ENCODE measurements at places on chromosomes 5 and 9.
A peak's percentile ranks its signal among the peaks of the same experiment; 100 is the strongest.

DNA sequence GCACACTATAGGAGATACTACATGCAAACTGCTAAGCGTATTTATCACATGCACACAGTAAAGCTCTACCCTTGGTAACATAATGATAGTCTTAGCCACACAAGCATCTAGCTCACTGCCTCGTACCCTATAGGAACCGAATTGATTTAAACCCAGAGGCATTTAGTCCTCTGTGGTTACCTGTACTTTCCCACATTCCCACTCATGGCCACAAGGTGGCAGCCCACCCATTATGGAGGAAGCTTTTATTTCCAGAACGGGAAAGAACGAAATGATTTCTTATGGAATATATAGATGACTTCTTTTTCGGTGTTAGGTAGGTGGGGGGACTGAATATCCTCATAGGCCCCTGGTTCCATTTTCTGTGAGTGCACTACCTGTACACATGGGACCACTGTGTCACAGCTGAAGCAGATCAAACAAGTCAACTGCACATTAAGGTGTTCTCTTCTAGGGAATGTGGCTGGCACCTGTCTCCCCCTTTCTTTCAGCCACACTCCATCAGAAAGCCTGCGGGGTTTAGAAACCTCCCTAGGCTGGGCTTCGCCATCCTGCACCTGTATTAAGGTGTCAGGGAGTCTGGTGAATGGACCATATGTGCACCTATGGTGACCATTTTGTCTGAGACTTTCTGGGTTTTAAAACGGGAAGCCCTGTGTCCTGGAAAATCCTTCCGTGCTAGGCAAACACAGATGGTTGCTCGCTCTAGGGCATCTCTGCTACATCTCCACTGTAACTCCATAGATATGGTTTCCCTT is 313.2 kb downstream of the SLIT3 start:
- DNase-seq: peak; percentile 88

DNA sequence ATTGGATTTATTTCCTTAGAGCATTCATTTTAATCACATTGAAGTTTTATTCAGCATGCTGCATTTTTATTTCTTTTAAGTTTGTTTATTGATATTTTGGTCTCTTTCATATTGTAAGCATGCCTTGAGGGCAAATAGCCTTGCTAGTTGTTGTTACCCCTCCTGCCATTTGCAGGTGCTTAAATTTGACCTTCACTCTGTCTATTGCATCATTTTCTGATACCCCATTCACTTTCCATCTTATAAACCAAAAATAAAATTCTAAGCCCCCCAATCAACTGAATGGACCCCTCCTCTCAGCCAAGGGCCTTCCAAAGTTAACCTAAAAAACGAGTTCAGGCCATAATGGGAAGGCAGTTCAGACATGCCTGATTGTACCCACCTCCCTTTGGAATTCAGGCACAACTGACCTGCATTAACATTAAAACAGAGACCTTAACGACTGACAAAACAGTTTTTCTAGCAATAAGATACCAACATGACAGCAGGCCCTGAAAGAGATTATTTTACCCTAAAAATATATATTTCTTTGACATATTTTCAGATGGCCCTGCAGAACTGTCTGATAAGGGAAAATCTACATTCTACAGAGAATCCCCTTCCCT is 32.1 kb downstream of the TARS1 start:
- DNase-seq: no peak

DNA sequence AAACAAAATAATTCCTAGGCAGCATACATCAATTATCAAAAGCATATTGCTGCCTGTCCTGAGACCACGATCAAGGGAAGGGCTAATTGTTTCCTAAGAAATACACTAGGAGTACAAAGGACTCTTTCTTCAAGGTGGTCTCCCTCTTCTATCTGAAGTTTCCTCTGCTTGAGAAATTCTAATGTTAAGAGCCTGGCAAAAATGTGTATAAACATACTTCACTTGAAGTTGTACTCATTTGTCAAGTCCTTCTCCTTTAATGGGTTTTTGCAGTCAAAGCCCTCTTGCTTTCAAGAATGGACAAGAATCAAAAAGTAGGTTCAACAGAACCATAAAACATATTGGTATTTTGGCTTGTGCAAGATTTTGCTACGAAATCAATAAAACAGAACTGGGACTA is 31.1 kb downstream of the UBTD2 start:
- DNase-seq: no peak

- DNase-seq: no peak
These were observed 10.8 kb downstream of the NACC2 start for GRCh38 chr9:136084063-136084944.

- DNase-seq: no peak
These were observed 9.2 kb downstream of the PTPN3 start for GRCh38 chr9:109488791-109489492.

DNA sequence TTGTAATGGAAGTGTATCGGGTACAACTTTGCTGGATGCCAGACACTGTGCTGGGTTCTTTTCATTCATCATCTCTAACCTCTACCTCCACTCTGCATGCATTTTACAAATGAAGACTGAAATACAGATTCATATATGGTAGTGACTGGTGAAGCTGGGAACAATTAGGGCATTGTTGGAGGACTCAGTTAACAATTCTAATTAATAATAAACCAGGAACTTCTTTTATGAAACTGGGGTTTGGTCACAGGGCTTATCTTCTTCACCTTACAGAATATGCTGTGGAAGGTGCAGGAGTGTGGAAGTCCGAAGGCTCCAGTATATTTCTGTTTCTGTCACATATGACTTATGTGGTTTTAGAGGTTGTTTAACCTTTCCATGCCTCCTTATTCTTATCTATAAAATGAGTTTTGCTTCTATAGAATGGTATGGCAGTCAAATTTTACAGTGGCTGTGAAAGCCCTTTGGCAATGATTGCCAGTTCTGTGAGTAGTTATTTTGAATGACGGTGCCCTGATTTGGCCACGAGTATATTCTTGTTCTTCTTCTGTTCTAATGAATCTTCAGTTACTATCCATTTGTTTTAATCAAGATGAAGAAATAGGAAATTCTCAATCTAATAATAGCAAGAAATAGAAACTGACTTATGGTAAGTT is 284.7 kb downstream of the GABRB2 start:
- no peak for DNase-seq

GRCh38 chr5:147530530-147531389 is 20.9 kb upstream of the DPYSL3 start:
- DNase-seq: no peak

- DNase-seq: no peak
These were observed 398.9 kb downstream of the ACTL7B start for GRCh38 chr9:108456903-108457302.

- DNase-seq: no peak
These were observed 19.3 kb downstream of the KYAT1 start for GRCh38 chr9:128862401-128862851.

DNA sequence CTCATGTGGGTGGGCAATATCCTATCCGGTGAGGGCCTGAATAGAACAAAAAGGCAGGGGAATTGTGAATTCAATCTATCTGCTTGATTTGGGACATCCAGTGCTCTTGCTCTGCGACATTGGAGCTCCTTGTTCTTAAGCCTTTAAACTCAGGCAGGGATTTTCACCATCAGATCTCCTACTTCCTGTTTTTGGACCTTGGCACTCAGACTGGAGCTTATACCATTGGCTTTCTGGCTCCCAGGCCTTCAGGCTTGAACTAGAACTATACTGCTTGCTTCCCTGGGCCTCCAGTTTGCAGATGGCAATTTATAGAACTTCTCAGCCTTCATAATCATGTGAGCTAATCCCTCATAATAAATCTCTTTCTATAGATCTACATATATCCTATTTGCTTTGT is 134.3 kb upstream of the CLINT1 start:
- no peak for DNase-seq

- no peak for DNase-seq
These were observed 209.2 kb upstream of the KLF4 start for GRCh38 chr9:107698779-107699178.

DNA sequence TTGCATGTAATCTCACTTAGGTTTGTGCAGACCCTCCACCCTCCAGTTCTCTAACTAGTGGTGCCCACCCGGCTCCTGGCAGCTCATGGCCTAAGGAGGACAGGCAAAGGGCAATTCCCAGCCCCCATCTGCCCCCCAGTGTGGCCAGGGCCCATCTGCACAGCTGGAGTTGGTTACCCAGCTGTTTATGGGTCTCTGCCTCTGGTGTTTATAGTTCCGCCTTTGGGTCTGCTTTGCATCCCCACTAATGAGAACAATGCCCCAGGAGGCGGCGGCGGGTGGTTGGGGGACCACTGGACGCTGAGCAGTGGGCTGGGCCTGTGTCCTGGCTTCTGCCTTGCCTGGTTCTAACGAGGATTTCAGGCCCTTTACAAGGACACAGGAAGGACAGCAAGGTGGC is 62.4 kb downstream of the NDST1 start:
- no peak for DNase-seq

DNA sequence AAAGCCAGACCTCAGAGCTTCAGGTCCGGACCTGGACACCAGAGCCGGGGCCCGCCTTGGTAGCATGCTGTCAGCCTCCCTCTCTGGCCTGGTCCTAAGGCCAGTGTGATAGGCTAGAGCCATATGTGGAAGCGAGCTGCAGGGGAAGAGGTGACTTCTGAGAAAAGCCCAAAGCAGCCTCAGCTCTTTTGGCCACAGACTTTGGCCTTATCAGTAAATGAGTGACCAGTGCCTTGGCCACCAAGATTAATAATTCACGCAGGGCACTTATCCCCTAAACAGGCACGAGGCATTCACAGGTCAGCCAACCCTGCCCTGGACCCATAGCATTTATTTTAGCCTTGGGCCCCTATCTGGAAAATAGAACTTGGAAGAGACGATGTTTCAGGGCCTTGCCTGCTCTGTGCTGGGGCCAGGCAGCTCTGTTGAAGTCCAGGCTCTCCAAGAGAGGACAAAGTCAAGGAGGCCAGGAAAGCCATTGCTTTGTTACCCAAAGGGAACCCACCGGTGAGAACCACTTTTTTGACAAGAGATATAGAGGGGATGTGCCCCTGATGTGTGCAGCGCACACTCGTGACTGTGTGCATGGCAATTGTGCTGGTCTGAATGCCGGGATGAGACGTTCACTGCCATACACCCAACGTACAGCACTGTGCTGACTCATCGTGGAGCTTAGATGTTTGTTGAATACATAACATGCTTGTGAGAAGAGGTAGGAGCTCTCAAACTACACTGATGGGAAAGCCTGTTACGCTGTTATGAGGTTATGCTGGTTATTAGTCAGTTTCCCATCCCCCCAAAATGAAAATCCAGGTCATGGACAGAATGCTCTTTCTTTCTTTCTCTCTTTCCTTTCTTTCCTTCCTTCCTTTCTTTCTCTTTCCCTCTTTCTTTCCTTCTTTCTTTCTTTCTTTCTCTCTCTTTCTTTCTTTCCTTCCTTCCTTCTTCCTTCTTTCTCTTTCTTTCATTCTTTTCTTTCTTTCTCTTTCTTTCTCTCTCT is 5.0 kb upstream of the SLC34A1 start:
- DNase-seq: no peak

- DNase-seq: no peak
These were observed 268.2 kb downstream of the MLLT3 start for GRCh38 chr9:20353931-20354652.

DNA sequence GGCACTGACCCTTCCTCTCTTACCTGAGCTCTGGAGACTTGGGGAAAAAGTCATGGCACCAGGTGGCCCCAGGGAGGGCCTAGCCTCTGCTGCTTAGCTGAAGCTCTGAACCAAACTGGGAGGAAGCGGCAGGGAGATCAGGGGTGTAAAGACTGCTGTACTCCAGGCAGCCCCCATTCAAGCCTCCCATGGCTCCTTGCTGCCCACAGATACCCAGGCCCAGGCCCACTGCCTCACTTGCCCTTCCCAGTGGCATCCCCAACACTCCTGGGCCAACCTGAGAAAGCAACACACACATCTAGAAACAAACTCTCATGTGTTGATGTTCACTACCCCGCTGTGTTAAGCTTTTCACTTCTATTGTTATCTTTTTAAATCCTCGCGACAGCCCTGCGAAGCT is 151.6 kb downstream of the C5orf15 start:
- no peak for DNase-seq

DNA sequence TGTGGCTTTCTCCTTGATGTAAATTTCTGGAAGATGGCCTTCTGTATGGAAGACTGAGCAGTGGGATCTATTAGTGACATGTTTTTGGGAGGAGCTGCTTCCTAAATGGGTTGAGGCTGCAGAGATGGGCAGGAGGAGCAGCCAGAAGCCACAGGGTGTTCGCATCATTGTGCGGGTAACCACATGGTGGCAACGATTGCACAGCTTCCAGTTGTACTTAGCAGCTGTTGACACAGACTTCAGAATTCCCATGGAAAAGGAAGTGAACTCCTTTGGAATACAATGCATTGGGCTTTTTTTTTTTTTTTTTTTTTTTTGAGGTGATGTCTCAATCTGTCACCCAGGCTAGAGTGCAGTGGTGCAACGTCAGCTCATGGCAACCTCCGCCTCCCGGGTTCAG is 297.3 kb downstream of the NR3C1 start:
- DNase-seq: peak; percentile 35

DNA sequence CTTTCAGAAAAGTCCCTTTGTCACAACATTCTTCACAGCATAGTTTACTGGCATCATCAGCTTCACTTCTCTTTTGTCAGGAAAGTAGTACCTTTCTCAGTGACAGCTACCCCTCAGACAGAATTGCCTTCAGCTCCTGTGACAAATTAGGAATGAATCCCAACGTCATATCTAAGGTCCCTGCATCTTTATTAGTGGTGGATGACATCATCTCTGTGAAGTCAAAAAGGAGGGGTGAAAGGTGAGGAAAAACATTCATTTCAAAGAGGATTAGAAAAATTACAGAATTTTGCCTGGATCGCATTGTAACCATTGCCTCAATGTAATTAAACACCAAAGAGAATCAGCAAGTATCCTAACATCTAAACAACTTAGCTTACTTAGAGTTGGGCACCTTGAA is 7.9 kb upstream of the INSL6 start:
- no peak for DNase-seq

DNA sequence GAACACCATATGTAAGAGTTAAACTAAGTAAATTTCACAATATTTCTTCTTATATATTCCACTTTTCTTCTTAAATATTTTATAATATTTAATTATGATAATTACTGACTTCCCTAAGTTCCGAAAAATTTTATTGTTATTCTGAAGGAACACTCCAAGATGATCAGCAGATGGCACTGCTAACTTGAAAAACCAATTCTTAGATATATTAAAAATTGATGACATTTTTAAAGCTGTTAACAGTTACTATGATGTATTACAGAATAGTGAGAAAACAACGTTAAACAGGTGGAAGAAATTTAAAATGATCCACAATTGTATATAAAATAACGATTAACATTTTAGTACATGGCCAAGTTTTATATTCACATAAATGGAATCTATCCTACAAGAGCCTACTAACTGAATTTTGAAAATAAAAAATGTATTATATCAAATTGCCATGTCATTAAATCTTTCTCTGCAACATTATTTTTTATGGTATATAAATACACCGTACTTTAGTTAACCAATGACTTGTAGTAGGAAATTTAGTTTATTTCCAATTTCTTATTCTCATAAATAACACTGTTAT is 30.1 kb upstream of the MUSK start:
- no peak for DNase-seq

- DNase-seq: no peak
These were observed 548 bp downstream of the CDC14B start for GRCh38 chr9:96619124-96619465.
